Large intestine (tissue), 12 donors: ENCODE measurements at places on chromosomes 2 and 18. TPM values are rescaled to one million over a fixed set of nuclear protein-coding genes. Genes with fewer than 3 reads are reported as not detected.

GRCh38 chr2:22991844-22992243, 393.1 kb upstream of the KLHL29 start:
- no peaks in the 10 kb centered on the region for H3K4me1 ChIP-seq
- no peaks in the 10 kb centered on the region for H3K27me3 ChIP-seq
- no peak for DNase-seq
- no peaks in the 10 kb centered on the region for H3K36me3 ChIP-seq
- no peak overlapping the region for H3K27ac ChIP-seq

GRCh38 chr18:49722477-49722876, 90.9 kb downstream of the ACAA2 start:
- no peaks in the 10 kb centered on the region for H3K36me3 ChIP-seq
- H3K27me3 ChIP-seq: no peaks in the 10 kb centered on the region
- H3K4me3 ChIP-seq: no peak overlapping the region
- peaks cover 48% of the 10 kb centered on the region for H3K4me1 ChIP-seq

DNA sequence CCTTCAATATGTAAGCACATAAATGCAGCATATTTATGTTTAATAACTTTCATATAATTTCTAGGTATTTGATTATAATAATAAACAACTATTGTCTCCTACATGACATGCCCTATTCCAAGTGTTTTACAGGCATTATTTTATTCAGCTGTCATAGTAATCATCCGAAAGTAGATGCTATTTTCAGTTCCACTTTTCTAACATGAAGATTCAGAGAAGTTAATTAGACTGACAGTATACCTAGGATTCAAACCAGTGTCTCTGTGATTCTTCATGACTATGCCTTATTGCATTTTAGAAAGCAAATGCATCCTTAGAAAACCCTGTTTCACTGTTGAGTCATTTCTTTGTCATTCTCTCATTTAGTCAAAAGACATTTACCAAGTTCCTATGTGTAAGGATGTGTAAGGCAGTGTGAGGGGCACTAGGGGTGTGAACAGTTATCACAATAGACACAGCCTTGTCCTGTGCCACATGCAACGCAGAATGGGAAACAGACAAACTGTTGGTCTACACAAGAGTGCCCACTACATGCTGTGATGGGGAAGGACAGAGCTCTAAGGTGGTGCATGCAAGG, 79.8 kb downstream of the DTNA start:
- peaks cover 10% of the 10 kb centered on the region for H3K4me1 ChIP-seq
- no peaks in the 10 kb centered on the region for H3K27me3 ChIP-seq
- H3K27ac ChIP-seq: no peak overlapping the region
- H3K4me3 ChIP-seq: no peak overlapping the region

DNA sequence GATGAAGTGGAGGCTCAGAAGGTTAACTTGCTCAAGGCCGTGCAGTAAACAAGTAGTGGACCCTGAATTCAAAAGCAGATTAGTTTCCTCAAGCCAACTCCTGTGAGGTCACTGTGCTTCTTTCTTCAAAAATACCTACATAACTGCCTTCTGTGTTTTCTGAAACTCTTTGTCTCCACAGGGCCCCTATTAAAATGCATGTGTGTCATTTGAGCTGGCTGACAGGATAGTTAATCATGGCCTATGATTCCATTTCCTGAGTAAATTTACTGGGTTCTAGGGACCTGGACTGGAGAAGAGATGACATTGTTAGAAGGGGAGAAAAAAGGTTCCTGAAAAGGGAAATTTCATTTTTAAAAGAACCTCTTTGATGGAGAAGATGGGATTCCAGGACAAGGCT, 12.9 kb upstream of the DTNA start:
- H3K4me1 ChIP-seq: peaks cover 22% of the 10 kb centered on the region
- no peak overlapping the region for H3K4me3 ChIP-seq
- H3K36me3 ChIP-seq: no peaks in the 10 kb centered on the region
- no peaks in the 10 kb centered on the region for H3K27me3 ChIP-seq
- peak; percentile 12 for DNase-seq
- H3K27ac ChIP-seq: peak overlapping the region; percentile 60

DNA sequence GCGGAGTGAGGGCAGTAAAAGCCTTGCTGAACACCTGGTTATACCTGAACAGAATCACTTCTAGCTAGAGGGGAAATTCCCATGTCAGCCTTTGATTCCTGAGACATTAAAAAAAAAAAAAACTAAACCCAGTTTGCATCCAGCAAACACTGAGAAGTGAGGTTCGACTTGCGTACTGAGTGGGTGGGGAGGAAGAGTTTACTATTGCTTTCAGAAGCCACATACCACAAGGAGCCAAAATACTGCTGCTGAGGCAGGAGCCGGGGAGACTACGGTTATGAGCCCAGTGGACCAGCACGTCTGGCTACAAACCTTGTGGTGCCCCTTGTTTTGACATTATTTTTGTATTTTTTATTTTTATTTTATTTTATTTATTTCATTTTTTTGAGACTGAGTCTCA, 2.7 kb downstream of the COLEC11 start:
- no peak overlapping the region for H3K4me3 ChIP-seq
- peaks cover 4% of the 10 kb centered on the region for H3K27me3 ChIP-seq
- no peak for DNase-seq

DNA sequence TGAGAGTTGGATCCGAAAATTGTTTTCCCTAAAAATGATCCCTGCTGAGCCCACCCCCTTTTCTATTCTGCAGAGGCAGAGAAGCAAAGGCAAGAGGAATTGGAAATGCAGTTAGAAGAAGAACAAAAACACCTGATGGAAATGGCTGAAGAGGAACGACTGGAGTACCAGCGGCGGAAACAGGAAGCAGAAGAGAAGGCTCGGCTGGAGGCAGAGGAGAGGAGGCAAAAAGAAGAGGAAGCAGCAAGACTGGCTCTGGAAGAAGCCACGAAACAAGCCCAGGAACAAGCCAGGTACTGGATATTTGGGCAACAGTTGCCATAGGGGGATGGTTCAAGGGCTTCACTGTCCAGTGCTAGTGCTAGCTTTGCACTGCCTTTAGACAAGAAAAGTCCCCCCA, 41.7 kb downstream of the SUMO1 start:
- no peaks in the 10 kb centered on the region for H3K27me3 ChIP-seq
- no peak overlapping the region for H3K27ac ChIP-seq
- no peak for DNase-seq
- no peaks in the 10 kb centered on the region for H3K4me1 ChIP-seq

- no peaks in the 10 kb centered on the region for H3K4me1 ChIP-seq
- H3K27ac ChIP-seq: no peak overlapping the region
- DNase-seq: no peak
- H3K4me3 ChIP-seq: no peak overlapping the region
These were observed 48.5 kb downstream of the HS6ST1 start for GRCh38 chr2:128269990-128270671.

The HRH4 gene
- polyA plus RNA-seq: 0.19 TPM

The TRPM8 gene
- 0.15 TPM for polyA plus RNA-seq

The HAAO gene
- 47.9 TPM for polyA plus RNA-seq
